ENCODE measurements at places on chromosomes 4 and X. TPM values are rescaled to one million over a fixed set of nuclear protein-coding genes. Genes with fewer than 3 reads are reported as not detected.

- DNase-seq, result no peak
- peaks cover 15% of the 10 kb centered on the region for H3K27me3 ChIP-seq
- no peak overlapping the region for H3K4me3 ChIP-seq
- no peaks in the 10 kb centered on the region for H3K4me1 ChIP-seq
Measured at GRCh38 chrX:25039036-25039435, 23.3 kb upstream of the ARX start.

GRCh38 chrX:17098516-17099247 lies 152.2 kb downstream of the REPS2 start:
- DNase-seq, result no peak
- H3K27ac ChIP-seq, result no peak overlapping the region
- H3K4me3 ChIP-seq, result no peak overlapping the region
- no peaks in the 10 kb centered on the region for H3K4me1 ChIP-seq

DNA sequence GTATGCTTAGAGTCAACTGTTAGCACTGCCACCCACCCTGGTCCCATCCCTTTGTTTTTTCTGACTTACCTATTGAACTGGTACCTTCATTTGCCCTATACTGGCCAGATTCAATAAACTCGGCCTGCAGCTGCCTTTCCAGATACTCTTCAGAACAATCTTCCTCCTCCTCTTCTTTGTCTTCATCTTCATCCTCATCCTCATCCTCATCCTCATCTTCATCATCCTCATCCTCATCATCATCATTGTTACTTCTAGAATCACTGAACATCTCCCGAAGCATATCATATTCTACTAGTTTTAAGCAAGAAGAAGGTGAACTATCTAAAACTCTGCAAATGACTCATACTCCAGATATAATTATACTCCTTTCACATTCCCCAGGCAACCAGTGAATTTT lies 14.9 kb downstream of the TAF7L start:
- H3K27ac ChIP-seq, result no peak overlapping the region
- no peak for DNase-seq
- no peaks in the 10 kb centered on the region for H3K4me1 ChIP-seq

GRCh38 chr4:87058356-87059073 lies 123.7 kb downstream of the AFF1 start:
- no peaks in the 10 kb centered on the region for H3K27me3 ChIP-seq
- no peak for DNase-seq
- peaks cover 1% of the 10 kb centered on the region for H3K36me3 ChIP-seq
- no peak overlapping the region for H3K4me3 ChIP-seq
- no peak overlapping the region for H3K27ac ChIP-seq
- peaks cover 51% of the 10 kb centered on the region for H3K4me1 ChIP-seq

Gene GAGE12F
- not detected for total RNA-seq

Measured in chondrocyte (in vitro differentiated cells).